ENCODE measurements at places on chromosomes 5 and 9. TPM values are rescaled to one million over a fixed set of nuclear protein-coding genes. Genes with fewer than 3 reads are reported as not detected.

Gene OTP
- not detected for total RNA-seq

Gene ACSL6
- 1.7 TPM for total RNA-seq

Gene EQTN
- 0.32 TPM for total RNA-seq

Gene LTC4S
- 12.4 TPM for total RNA-seq

Gene PCDHGB1
- total RNA-seq: 2.7 TPM

Gene ACTBL2
- not detected for total RNA-seq

Gene UNC13B
- total RNA-seq: 27.5 TPM

Gene CATSPER3
- not detected for total RNA-seq
